ENCODE measurements at places on chromosomes 12 and 14. TPM values are rescaled to one million over a fixed set of nuclear protein-coding genes. Genes with fewer than 3 reads are reported as not detected.

KLRC2 gene
- total RNA-seq = 1.5 TPM

SSPN gene
- 0.56 TPM for total RNA-seq

CDK2 gene
- total RNA-seq = 53.4 TPM

SLC8A3 gene
- not detected for total RNA-seq

ARHGEF40 gene
- 10.7 TPM for total RNA-seq

SLC10A1 gene
- total RNA-seq = not detected

DHRS4L2 gene
- total RNA-seq = 33.4 TPM

Data from A549 treated with DMSO at 1 μM for 4 hours (cell line).